Activated naive CD4-positive, alpha-beta T cell (primary cell): ENCODE measurements at places on chromosomes 13 and 19.

GRCh38 chr19:29001597-29002245 is 211.2 kb downstream of the UQCRFS1 start:
- DNase-seq, result no peak

DNA sequence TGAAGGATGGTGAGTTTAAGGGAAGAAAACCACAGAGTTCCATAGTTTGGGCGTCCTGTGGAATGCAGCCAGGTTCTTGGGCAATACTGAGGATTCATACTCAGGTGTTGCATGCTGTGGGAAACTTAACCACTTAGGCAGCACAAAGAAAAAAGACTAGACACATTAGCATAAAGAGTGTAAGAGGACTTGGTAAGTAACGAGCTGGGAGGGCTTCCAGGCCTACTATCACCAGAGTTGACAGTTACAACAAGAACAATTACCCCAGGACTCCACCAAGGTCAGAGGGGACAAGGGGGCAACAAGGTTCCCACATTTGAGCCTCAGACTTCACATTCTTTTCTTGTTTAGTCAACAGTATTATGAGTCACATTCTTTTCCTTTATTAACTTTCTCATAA is 33.2 kb downstream of the KCTD12 start:
- DNase-seq, result no peak

DNA sequence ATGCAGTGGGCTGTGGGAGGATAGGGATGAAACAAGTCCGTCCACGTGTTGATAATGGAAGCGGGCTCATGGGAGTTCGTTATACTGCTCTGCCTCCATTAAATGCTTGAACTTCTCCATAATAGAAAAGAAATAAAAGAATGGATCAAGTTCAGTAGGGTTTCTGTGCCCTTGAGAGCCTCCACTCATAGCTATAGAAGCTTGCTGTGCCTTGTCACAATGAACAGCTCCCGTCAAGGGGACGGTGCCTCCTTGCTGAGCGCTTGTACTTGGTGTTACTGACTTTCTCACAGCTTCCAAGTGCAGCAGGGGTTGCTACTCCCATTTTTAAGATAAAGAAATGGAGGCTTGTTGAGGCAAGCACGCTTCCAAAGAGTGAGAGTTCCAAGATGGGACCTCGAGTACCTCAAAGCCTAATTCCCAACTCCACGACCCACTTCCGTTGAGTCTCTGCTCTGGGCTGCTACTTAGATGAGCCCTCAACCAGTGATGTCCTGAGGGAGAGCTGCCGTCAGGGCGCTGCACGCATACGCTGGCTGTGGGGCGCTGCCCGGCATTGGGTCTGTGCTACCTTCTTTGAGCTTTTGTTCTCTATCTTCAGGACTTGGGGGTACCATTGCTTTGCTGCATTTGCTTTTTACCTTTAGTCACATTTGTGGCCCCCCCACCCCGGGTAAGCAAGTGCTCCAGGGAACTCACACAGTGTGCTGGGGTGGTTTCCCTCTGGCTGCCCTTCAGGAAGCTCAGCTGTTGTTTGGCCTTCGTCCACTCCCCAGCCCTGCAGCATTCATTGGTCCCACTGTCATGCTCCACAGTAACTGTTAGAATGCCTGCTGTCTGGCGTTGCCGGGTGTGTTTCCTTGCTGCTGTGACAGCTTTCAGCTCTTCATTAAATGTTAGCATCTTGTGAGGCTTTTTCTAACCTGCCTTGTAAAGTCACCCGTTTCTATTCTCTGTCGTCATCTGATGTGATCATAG is 9.5 kb downstream of the SNRNP70 start:
- no peak for DNase-seq

- DNase-seq, result no peak
These were observed 172.5 kb upstream of the MIR17HG start for GRCh38 chr13:91174886-91175501.

DNA sequence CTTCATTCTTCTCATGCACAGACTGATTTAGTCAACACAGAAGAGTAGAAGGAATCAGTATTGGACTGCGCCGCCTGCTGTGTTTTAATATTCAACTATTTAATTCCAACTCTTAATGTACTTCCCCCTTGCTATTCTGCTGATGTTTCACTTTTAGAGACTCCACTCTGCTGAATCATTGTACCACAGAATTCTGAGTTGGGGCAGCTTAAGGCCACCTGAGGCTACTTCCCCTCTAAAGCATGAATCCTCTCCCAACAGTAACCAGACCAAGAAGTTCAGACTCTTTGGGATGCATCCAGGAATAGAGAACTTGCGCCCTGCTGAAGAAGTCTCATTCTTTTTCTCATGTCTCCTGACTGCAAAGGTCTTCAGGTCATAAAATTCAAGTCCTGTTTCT is 708.8 kb downstream of the UQCRFS1 start:
- DNase-seq, result no peak

DNA sequence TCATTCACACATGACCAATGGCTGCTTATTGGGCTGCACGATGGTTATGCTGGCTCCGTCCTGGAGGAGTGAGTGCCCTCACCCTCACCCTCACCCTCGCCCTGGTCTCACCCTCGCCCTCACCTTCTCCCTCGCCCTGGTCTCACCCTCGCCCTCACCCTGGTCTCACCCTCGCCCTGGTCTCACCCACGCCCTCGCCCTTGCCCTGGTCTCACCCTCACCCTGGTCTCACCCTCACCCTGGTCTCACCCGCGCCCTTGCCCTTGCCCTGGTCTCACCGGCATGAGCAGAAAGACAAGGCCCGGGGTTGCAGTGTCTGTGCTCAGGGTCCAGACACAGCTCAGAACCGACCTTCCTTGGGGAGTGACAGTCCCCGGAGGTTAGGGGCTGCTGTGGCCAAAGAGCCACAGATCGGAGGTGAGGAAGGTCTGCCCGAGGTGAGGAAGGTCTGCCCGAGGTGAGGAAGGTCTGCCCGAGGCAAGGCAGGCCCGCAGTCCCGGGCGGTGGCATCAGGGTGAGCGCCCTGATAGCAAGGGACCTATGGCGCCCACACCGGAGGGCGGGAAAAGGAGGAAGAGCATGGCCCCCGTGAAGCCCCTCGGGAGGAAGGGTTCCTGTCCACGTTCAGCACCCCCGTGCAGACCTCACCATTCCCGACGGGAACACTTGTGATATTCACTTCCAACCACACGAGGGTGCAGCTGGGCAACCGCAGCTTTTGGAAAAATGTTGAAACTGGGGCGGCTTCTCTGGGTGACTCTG is 65.6 kb downstream of the MCF2L start:
- DNase-seq, result no peak

DNA sequence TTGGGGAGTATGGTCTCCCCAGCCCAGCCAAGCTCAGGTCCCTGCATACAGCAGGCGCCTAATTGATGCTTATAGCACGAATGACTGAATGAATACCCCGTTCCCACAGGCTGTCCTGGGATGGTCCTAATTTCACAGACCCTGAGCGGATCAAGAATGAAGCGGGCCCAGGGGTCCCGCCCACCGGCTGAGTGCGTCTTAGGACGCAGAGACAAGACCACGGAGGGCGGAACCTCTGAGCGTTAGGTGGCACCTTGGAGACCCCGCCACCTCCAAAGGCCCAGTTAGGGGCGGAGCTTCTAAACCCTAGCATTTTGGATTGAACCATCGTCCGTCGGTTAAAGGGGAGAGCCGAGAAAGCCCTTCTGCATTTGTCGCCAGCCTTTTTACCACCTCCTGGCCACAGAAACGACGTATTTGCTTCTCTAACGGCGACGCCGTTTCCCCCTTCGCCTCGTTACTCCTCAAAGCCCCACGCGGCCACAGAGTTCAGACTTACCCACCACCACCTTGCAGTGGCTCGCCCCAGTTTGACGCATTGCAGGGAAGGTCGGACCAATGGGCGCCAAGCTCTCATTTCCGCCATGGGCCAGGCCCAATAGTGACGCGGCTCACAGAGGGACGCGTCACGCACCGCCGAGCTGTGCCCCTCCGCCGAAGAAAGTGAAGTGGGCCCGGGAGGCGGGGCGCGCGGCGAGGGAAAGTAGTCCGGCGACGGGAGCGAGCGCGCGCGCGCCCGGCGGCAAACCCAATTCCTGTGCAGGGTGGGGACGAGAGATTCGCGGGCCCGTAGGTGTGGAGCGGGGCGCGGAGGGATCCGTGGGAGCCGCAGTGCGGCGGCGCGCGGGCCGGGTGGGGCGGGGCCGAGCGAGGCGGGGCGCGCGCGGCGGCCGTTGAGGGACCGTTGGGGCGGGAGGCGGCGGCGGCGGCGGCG is 479 bp upstream of the CALM3 start:
- peak; percentile 96 for DNase-seq

DNA sequence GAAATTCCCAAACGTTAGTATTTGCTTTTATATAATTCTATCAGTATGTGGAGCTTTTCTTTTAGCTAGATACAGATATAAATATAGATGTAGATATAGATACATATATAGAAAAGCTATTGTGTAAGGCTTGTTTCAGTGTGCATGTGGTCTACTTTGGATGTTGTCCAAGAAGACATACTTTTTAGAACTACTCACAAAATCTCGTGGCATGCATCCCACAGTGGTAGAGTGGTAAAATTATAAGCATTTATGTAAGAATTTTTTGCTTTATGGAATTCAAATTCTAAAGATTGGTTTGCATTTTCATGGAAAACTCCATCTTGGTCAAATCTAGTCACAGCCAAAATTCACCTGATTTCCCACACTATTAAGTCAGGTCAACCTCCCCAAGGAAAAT is 880.4 kb downstream of the EFNB2 start:
- no peak for DNase-seq

GRCh38 chr13:113796964-113797676 is 38.1 kb downstream of the TMEM255B start:
- no peak for DNase-seq

GRCh38 chr19:47447470-47448359 is 24.0 kb downstream of the SLC8A2 start:
- DNase-seq, result peak; percentile 34

GRCh38 chr13:91802957-91803356 is 404.5 kb downstream of the GPC5 start:
- DNase-seq, result no peak

DNA sequence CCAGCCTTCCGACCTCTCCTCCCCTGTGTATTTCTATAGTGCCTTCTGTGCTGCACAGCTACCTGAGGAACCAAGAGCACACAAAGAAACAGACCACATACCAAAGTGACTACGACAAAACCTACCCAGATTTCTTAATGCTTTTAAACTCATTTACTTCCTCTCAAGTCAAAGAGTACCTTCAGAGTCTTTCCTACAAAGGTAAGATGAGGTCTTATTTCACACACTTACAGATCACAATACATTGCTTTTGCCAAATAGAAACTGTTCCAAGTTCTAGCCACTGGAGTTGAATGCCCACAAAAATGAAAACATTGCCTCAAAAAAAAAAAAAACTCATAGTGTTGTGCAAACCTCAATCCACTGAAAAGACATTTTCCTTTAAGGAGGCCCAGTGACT is 36.4 kb downstream of the TEX26 start:
- DNase-seq, result no peak

DNA sequence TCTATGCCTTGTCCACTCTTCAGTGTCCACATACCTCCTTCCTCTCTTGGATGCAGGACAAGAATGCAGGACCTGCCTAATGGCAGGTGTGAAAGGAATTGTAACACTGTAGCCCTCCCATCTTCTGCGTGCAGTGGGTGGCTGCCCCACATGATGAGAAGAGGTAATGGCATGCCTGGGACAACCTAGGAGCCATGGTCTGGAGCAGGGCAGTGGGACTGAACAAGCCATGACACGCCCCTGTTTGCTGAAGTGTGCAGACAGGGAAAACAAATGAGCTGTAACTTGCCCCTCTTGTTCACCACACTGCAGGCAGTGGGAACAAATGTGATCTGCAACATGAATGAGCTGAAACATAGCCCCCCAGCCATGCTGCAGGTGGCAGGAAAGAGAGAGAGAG is 192.2 kb downstream of the PCDH17 start:
- no peak for DNase-seq

DNA sequence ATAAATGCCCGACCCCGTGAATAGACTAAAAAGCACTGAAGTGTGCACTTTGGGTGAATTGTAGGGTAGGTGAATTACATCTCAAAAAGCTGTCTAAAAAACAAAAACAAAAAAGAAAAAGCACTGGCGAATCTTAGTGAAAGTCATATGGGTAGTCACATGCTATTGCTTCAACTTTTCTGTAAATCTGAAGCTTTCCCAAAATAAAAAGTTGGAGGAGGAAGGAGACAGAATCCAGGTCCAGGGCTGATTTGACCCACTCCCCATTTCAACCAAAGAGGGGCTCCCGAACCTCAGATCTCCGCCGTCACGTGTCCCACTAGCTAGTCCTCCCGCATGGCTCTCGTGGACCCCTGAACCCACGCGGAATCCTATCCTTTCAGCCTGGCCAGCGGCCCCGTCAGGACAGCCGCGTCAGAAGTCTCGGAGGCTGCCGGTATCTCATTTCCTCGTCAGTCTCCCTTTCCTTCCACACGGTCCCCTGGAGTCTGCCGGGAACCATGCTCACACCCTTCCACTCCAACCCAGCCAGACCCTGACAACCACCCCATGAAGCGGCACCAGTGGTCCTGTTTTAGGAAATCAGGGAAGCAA is 6.1 kb downstream of the PPP1R12C start:
- DNase-seq, result no peak

- no peak for DNase-seq
These were observed 33.8 kb upstream of the ONECUT3 start for GRCh38 chr19:1719519-1719918.
